WERI-Rb-1 (cell line): ENCODE measurements at places on chromosomes 3 and 15.

GRCh38 chr3:71858503-71859122 is 73.7 kb upstream of the PROK2 start:
- no peak for DNase-seq

DNA sequence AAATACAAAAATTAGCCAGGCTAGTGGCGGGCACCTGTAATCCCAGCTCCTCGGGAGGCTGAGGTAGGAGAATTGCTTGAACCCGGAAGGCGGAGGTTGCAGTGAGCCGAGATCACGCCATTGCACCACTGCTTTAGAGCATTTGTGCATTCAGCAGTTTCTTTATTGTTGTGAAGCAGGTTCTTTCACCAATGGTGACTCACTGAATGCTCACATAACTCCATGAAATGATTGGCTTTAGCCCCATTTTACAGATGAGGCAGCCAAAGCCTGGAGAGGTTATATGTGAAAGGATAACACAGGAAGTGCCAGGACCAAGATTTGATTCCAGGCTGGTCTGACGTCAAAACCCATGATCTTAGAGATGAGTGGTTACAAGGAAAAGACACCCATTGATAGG is 195.2 kb downstream of the SLCO3A1 start:
- DNase-seq = no peak

GRCh38 chr15:101361418-101361817 is 66.4 kb upstream of the SNRPA1 start:
- no peak for DNase-seq

- DNase-seq = no peak
Observed at GRCh38 chr3:23876923-23877322, 39.9 kb downstream of the NKIRAS1 start.
